ENCODE measurements at places on chromosomes 7 and 10.

GRCh38 chr10:123093489-123093888 lies 42.3 kb upstream of the HMX3 start:
- DNase-seq: no peak

DNA sequence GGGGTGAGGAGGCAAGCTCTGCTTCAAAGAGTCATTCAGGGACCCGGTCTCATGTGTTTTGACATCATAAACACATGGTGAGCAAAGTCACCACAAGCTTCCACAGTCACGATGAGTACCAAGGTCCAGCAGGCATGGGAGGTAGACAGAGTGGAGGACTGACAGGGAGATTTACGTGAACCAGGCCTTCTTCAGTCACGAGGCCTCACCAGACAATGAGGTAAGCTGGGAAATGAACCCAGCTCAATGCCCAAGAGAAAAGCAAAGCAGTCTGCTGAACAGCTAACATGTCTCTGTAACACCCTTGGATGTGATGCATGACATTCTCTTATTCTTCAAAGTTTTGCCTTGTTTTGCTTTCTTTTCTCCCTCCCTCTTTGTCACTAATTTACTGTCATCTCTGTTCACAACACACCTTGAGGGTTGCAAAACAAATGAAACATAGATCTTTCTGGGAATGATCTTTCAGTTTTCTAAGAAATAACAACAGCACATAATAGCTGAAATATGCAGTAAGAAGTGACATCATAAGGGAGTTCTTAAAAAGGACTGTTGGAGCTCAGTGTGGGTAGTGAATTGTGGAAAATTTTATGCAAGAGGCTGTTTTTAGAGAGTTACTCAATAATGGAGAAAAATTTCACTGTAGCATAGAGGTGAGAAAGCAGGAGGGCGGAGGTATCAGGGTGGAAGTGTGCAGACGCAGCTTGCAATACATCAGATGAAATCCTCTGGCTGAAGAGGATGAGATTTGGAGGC lies 9.0 kb downstream of the PPP1R17 start:
- no peak for DNase-seq

GRCh38 chr7:21355406-21355874 lies 72.4 kb upstream of the SP4 start:
- DNase-seq: no peak

DNA sequence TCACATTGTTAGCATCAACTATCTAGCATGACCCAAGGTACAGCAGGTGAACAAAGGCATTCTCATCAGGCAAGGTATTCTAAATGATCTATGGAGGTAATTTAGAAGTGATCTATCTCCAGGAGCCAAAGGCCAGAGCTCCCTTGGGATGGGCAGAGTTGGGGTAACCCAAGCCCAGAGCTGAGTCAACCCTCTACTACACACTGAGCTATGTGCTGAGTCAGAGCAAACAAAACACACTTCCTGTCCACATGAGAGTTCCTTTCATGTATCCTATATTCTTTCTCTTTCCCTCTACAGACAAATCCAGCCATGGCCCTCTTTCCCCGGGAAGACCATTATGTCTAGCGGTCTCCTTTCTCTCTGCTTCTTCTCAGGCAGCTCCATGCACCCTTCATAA lies 68.2 kb upstream of the AGK start:
- no peak for DNase-seq

DNA sequence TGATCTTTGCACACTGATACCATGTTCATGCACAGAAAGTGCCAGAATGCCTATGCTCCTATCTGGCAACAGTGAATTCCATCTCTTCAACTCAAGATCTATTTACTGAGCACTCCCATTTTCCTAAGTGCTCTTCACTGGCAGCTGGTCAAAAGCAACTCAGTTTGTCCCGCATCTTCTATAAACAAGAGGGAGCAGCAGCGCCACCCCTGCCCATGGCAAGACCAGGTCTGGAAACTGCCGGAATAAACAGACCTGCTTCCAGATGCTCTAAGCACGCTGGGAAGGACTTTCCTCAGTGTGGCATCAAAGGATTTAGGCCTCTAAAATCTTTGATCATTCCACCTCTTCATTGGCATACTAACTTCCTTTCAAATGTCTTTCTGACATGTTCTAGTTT lies 104.4 kb upstream of the MACROH2A2 start:
- DNase-seq: no peak

- no peak for DNase-seq
These were observed 25.4 kb upstream of the ANK3 start for GRCh38 chr10:60414877-60415585.

DNA sequence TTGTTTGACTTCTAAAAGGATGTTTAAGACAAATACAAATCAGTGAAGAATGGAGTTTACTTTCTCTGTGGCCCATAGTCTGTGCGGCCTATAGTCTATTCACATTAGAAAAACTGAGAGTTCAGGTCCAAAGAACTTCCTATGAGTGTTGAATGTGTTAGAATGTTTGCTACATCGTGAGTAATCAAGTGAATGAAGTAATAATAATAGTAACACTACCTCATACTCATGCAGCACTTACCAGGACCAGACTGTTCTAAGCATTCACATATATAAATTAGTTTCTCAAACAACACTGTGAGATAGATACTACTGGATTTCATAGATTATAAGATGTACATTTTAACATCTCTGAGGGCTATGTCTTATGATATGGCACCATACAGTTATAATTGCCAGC lies 70.4 kb downstream of the RALA start:
- DNase-seq: no peak

DNA sequence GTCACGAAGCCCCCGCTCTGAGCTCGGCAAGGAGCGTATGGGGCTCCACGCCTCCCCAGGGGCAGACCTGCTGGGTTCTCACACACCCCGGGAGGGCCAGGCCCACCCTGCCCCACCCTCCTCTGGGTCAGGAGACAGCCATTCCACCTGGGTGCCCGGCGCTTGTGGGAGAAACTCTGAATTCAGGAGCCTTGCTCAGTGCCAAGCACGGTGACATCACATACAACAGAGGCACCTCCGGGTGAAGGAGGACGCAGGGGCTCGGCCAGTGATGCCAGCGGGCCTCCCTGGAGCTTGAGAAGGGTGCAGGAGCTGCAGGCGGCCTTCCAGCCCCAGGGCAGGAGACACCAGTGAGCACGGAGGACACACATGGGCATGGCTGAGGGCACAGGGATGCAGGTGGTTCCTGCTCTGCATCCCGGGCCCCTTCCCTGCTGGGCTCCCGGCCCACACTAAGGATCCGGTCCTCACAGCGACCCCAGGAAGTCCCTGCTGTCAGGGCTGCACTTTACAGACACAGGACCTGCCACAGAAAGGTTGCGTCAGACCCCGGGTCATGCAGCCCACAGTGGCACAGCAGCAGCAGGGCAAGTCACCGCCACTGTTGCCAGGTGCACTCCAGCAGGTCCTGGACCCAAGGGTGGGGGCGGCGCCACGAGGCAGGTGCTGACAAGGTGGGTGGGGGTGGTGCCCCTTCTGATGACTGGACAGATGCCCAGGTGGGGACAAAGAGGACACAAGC lies 108.0 kb downstream of the MAD1L1 start:
- no peak for DNase-seq

GRCh38 chr10:75098902-75099673 lies 12.4 kb upstream of the SAMD8 start:
- no peak for DNase-seq

GRCh38 chr7:20350996-20351692 lies 20.4 kb downstream of the ITGB8 start:
- no peak for DNase-seq

DNA sequence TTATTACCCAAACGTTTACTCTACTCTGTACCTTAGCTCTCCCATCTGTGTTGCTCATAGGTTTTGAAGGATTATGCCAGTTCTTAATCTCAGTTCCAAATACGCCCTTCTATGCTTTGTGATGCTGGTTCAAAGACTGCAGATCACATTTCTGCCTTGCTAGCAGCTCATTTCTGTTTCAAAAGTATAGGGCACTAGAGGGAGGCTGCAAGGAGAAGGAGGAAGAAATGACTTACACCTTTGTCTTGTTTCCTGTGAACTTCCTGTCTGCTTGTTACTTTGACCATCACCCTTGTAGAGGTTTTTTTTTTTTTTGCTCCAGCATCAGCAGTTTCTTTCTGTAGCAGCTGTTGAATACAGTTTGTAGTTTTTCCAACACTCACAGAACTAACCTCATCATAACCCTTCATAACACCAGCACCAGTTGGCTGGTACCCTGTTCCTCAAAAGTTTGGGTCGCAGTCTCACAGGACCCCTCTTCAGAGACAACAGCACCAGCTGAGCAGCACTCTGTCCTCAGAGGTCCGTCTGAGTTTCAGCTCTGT lies 16.5 kb downstream of the SLK start:
- no peak for DNase-seq

GRCh38 chr7:101608772-101609713 lies 20.1 kb downstream of the MYL10 start:
- no peak for DNase-seq

DNA sequence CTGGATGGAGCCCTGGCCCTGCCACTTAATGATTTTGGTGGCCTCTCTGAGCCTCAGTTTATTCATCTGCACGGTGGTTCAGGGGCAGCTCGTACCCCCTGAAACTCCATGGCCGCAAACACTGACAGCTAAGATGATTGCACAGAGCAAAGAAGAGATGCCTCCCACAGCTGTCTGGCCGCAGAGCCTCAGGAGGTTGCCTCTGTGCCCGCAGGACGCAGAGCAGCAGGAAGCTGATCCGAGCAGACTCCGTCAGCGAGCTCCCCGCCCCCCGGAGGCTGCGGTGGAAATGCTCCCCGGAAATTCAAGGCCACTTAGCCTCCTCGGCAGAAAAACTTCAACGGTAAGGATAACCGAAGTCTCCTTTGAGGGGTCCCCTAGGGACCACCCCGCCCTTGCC lies 30.2 kb upstream of the C10orf53 start:
- no peak for DNase-seq

DNA sequence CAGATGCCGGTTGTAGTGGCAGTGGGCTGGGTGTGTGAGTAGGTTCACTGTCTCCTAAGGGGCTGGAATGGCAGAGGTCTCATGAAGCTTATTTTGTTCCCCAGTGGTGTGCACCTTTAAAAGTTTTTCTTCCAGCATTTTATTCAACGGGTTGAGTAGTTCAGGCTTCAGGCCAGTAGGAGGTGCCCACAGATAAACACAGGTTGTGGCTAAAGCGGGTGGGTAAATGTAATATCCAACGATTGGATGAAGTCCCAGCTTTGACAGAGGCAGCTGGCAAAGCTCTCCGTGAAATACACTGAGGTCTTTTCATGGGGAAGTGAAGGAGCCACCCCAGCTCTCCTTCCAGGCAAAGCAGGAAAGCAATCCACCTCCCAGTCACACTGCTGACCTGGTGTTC lies 339.8 kb upstream of the LRRTM3 start:
- DNase-seq: no peak

GRCh38 chr7:112876877-112877276 lies 86.7 kb upstream of the TMEM168 start:
- no peak for DNase-seq

GRCh38 chr7:135678612-135679575 lies 16.6 kb downstream of the STMP1 start:
- no peak for DNase-seq

DNA sequence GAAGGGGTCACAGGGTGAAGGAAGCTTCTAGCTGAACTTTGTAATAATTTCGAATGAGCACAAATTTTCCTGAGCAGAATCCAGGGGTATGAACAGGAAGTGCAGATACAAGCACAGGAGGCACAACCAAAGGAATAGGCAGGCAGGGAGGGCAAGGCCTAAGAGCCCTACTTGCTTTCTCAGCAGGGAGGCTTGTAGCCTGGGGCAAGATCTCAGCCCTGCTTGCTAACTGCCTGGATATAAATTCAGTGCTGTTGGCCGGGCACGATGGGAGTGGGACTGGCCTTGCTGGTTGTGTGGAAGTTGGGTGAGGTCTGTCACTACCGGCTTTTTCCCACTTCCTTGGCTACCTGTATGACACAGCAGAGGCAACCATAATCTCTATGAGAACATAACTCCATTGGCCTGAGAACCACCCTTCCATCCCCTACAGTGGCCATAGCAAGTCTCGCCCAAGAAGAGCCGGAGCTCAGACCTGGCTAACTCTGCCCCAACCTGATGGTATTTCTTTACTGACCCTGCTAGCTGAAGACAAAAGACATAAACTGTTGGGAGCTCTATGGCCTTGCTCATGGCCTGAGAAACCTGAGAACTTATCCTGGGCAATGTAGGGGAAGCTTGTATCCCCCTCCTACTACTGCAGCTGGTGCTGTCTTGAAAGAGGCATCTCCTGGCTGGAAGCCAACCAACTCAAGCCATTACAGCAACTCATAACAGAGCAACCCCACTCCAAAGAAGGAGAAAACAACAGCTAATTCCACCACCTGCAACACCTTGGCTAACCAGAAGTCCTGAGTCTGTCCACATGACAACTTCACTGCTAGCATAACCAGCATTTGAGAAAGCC lies 27.6 kb downstream of the CLDN12 start:
- no peak for DNase-seq

DNA sequence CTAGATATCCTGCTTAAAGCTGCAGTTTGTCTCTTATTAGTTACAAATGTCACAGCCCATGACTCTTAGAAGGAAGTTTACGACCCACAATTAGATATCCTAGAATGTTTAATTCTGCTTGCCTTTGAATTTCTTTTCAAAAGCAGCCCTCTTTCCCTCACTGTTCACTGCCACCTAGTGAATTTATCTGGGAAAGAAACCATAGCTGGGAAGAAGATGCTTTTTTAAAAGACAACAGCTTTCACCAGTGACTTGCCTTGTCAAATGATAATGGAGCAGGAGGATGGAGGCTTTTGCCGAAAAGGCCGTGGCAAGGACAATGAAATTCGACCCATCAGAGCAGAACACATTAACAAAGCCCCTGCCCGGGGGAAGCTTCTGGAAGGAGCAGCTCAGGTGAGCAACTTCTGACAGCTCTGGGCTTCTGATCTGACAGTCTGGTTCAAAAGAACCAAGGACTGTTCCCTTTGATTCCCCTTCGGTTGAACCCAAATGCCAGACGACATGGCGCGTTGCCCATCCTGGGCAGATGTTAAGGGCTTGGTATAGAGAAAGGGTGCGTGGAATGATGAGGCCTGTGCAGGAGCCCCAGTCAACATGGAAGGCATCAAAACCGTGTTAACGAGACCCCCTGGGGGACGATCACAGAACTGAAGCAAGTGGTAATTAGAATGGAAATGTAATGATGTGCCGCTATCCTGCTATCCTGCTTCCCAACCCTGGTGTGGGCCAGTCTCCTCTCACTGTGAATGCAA lies 236.8 kb downstream of the FRMD4A start:
- no peak for DNase-seq

- no peak for DNase-seq
These were observed 122.3 kb downstream of the SVIL start for GRCh38 chr10:29512425-29512974.

GRCh38 chr10:131668903-131669302 lies 231.9 kb upstream of the PPP2R2D start:
- no peak for DNase-seq

GRCh38 chr10:48880016-48880705 lies 59.5 kb downstream of the LRRC18 start:
- no peak for DNase-seq

GRCh38 chr7:94223375-94224084 lies 171.2 kb upstream of the COL1A2 start:
- no peak for DNase-seq

All from activated CD4-positive, alpha-beta T cell treated with anti-CD3 and anti-CD28 coated beads for 1 hour (primary cell).